ENCODE measurements at places on chromosomes 2 and 18. TPM values are rescaled to one million over a fixed set of nuclear protein-coding genes. Genes with fewer than 3 reads are reported as not detected.

The NEUROD1 gene
- not detected for total RNA-seq

The CAMKMT gene
- 8.2 TPM for total RNA-seq

The GAREM1 gene
- 3.3 TPM for total RNA-seq

The CYP27C1 gene
- total RNA-seq, result not detected

The LIMS4 gene
- total RNA-seq, result 0.77 TPM

The TUBA3E gene
- total RNA-seq, result not detected

The SCN1A gene
- total RNA-seq, result 0.09 TPM

The IL36A gene
- not detected for total RNA-seq

The FRZB gene
- 0.17 TPM for total RNA-seq

The SERPINB10 gene
- not detected for total RNA-seq

The PDE1A gene
- total RNA-seq, result 27.9 TPM

The ST6GAL2 gene
- total RNA-seq, result not detected

The ARMC9 gene
- total RNA-seq, result 42.7 TPM

The RAD51AP2 gene
- not detected for total RNA-seq

The RGPD4 gene
- not detected for total RNA-seq

The SPTBN1 gene
- total RNA-seq, result 300 TPM

The CEBPZ gene
- total RNA-seq, result 41.5 TPM

The ARID5A gene
- 6.4 TPM for total RNA-seq

The SPIRE1 gene
- total RNA-seq, result 14.2 TPM

The ALK gene
- total RNA-seq, result 0.16 TPM

The DCDC2C gene
- not detected for total RNA-seq

The DSG2 gene
- 2.2 TPM for total RNA-seq
